ENCODE measurements at places on chromosomes 1 and 21.

- DNase-seq = no peak
Observed at GRCh38 chr1:64984737-64985136, 18.4 kb upstream of the JAK1 start.

DNA sequence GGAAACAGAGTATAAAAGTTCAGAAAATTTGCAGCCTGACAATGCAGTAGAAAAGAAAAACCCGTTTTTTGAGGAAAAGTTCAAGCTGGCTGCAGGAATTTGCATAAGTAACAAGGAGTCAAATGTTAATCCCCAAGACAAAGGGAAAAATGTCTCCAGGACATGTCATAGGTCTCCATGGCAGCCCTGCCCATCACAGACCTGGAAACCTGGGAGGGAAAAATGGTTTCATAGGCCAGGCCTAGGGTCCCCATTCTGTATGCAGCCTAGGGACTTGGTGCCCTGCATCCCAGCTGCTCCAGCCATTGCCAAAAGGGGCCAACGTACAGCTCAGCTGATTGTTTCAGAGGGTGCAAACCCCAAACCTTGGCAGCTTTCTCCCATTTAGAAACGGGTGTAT, 3.6 kb upstream of the KCNT2 start:
- no peak for DNase-seq

DNA sequence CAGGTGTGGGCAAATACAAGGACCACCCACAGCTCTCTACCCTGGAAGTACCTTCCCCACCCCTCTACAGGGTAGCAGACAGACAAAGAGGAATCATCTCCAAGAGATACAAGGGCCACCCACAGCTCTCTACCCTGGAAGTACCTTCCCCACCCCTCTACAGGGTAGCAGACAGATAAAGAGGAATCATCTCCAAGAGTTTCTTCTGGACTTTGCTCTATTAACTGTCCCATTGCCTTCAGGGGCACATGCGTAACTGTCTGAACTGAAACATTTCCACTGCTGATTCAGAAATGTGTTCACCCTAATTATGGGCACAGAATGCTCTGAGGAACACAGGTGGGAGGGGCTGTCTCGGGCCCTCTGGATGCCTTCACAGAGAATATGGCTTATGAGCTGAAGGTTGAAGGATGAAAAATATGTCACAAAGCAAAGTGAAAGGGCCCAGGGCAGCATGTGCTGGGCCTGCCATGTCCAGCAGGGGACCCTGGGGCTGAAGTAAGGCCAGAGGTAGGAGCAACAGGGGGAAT, 43.9 kb downstream of the ZNF281 start:
- DNase-seq = no peak

GRCh38 chr1:19418503-19418971, 66.8 kb downstream of the CAPZB start:
- DNase-seq = no peak

DNA sequence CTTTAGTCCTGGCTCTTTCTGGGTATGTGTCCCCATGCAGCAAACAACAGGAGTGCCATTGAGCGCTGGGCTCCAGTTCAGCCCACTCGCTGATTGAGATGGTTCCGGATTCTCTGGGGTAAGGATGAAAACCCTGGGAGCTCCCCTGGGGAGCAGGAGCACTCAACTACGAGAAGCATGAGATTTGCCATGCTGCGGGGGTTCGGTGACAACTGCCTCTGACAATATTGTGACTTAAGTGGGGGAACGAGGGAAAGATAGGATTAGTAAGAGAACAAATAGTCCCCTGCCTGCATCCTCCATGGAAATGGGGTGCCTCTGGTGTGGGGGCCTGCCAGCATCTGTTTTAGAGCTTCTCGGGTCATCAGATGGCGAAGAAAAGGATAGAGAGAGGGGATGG, 123.6 kb upstream of the IPO9 start:
- DNase-seq = no peak

DNA sequence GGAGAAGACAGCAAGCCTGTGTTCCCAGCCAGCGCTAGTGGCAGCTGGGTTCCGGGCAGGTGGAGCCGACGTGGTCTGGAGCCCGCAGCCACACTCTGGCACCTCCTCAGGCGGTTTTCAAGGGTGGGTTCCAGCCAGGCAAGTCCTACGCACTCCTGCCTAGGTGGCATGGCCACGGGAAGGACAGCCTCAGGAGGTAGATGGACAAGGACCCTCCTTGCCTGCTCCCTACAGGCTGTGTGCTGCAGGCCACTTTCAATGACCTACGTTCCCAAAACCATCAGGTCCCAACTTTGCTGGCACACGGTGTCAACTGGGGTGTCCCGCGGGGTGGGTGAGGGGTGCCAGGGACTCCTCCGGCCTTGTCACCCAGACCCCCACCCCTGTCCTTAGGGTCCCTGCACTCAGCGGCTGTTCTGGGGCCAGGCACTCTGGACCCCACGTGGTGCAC, 6.7 kb upstream of the PTGER3 start:
- no peak for DNase-seq

DNA sequence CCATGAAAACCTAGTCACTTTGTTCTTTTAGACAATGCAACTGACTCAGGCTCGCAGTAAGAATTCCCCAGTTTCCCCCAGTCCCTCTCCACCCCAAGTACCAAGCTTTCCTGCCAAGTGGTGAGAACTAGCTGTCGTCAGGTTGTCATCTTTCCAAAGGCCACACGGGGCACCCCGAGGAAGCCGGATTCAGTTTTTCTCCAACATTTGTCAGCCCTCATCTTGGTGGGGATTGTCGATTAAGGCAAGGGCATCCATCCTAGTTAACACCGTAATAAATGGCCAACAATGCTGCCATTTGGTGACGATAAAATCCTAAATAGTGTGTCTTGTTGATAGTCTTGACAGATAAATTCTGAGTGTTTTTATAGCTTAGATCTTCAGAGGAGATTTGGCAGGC, 55.9 kb upstream of the PROX1 start:
- no peak for DNase-seq

Data from umbilical cord (tissue), 2 donors.